ENCODE measurements at places on chromosomes 3 and 15. TPM values are rescaled to one million over a fixed set of nuclear protein-coding genes. Genes with fewer than 3 reads are reported as not detected.

VGLL3 gene
- 19.7 TPM for total RNA-seq

CNTN6 gene
- total RNA-seq: not detected

DNA sequence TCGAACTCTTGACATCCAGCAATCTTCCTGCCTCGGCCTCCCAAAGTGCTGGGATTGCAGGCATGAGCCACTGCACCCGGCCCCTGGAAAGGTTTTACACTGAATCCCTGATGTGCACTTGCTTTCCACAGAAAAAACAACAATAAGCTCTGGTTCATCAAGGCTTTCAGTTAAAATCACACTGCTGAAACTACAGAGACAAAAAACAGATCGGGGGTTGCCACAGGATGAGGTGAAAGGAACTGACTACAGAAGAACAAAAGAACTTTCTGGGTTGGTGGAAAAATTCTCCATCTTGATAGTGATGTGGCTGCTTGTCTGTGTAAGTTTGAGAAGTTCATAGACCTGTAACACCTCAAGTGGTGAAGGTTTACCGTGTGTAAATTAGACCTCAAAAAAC lies 2.9 kb downstream of the RAB43 start:
- no peak overlapping the region for H3K27ac ChIP-seq
- H3K36me3 ChIP-seq: no peaks in the 10 kb centered on the region
- peak overlapping the region; percentile 82 for H3K4me3 ChIP-seq
- DNase-seq: no peak
- no peaks in the 10 kb centered on the region for H3K27me3 ChIP-seq

DNA sequence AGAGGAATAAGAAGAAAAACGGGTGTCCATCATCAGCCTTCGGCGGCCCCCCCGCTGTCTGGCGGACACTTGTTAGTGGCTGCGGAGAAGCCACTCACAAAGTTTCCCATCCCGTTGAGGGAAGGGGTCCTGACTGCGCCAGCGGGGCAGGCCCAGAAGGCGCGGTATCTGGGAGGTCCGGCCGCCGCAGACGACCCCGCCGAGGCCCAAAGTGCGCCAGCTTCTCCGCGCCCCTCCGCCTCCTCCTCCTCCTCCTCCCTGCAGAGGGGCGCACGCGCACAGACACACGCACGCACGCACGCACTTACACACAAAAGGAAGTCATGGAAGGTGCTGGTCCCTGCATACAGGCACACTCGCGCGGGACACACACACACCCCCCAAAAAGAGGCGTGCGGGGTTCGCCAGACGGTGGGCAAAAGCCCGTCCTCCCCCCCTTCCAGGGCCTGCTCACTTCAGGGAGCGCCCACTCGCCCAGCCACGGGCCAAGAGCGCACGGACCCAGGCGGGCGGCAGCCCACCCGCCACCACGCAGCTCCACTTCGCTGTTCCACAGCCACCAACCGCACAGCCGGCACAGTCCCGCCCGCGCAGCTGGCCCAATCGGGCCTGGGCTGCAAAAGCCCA lies 18.0 kb downstream of the ZNF148 start:
- H3K27ac ChIP-seq: no peak overlapping the region
- no peaks in the 10 kb centered on the region for H3K27me3 ChIP-seq
- peak overlapping the region; percentile 63 for H3K4me3 ChIP-seq
- H3K4me1 ChIP-seq: no peaks in the 10 kb centered on the region
- H3K36me3 ChIP-seq: no peaks in the 10 kb centered on the region
- DNase-seq: peak; percentile 48

Measured in H9 (cell line).